Fibroblast of the aortic adventitia (primary cell): ENCODE measurements at places on chromosomes 2 and 18. TPM values are rescaled to one million over a fixed set of nuclear protein-coding genes. Genes with fewer than 3 reads are reported as not detected.

DNA sequence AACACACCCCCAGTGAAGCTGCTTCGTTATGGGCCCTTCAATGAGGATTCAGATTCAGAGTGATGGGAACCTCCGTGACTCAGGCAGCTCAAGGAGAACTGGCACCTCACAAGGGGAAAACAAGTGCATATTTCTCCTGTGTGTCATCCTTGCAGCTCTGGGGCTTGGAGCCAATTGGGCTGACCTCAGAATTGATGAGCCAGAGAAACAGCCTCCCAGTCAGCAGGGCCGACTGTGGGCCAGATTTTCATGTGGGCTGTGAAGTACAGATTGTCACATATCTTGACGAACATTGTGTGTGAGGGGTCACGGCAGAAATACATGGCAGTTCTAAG, 189.6 kb upstream of the SP5 start:
- DNase-seq: peak; percentile 80

- DNase-seq: no peak
These were observed 23.1 kb downstream of the FOSL2 start for GRCh38 chr2:28415715-28416114.

GRCh38 chr2:216485237-216485636, 13.4 kb upstream of the RPL37A start:
- no peak for DNase-seq

DNA sequence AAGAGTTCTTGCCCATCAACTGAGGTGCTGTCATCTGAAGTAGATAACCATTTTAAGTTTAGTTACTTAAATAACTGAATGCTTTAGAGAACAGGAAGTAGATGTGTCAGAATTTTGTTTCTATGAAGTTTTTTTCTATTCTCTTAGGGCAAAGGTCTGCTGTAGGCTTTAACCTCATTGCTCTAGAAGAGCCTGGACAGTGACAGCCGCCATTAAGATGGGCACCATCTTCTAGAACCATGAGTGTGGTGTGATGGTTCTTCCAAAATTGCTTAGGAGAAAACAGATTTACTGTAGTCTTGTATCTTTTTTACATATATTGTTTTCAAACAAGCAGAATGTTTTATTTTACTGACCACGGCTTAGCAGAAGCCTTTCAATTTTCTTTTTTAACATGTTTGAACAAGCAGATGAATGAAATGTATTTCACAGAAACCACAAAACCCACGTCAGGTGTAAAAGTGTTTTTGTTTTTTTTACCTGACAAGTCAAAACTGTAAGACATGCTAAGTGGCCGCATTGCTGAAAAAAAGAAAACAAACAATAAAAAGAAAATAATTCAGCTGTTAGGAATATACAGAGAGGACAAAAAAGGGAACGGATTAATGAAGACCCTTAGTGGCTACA, 77.9 kb downstream of the PRELID3A start:
- no peak for DNase-seq

DNA sequence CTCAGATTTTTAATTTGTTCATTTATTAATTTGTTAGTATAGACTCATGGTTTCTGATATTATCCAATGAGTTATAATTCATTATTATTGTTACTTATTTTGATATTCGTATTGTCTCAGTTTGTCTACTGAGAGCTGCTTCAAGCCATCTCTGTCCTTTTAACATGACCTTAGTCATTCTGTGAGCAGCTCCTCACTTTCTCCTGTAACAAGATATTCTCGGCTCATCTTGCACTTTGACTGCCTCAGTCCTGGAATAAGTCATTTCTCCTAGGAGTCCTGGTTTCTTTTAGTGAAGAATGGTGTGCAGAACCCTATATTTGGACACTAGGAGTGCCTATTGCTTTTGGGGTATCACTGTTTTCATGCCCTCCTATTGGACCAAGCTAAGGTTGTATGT, 13.2 kb downstream of the ASB1 start:
- DNase-seq: no peak

DNA sequence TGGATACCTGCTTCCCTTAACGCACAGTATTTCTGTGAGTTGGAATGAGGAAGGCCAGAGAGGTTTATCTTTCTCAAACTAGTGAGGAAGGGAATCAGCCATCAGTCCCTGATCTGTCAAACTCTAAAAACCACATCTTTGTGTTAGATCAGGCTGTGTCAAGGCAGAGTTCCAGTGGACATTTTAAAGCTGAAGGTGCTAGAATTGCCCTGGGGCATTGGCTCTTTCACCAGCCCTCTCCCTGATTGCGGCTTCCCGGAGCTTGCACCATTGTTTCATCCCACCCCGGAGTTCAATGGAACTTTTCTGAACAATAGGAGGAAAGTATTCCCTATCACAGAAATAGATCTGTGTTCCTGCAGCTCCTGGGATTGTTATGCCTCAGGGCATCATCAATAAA, 110.2 kb downstream of the RNF144A start:
- no peak for DNase-seq

- peak; percentile 39 for DNase-seq
These were observed 191.1 kb upstream of the REV1 start for GRCh38 chr2:99680946-99681345.

DNA sequence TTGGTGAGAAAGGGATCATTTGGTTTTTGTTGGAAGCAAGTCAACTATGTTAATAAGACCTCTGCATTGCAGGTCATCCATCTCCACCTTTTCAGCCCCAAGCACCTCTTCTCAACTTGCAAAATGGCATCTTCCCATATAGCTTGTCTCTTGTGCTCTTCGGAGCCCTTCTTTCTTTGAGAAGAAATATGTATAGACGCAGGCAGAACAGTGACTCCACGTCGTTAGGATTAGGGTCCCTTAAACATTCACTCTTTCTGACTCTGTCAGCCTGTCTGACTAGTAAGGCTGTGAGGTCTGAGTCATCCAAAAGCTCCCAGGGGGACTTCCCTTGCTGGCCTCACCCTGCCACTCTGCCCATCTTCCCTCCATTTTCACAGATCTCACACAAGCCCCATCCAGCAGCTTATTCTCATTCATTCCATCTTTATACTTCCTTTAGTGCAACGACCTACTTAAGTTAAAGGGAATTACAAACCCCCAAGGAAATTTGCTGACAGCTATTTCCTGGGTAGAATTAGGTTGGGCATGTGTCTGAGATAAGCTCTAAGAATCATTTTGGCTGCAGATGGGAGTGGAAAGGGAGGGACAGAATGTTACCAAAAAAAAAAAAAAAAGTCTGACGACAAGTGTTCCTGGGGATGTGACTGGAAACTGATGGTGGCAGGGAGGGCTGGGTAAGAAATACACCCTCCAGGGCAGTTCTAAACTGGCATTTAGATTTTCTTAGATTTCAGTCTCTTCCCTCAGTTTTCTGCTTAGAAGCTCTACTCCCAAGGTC, 37.7 kb upstream of the MEX3C start:
- peak; percentile 18 for DNase-seq

DNA sequence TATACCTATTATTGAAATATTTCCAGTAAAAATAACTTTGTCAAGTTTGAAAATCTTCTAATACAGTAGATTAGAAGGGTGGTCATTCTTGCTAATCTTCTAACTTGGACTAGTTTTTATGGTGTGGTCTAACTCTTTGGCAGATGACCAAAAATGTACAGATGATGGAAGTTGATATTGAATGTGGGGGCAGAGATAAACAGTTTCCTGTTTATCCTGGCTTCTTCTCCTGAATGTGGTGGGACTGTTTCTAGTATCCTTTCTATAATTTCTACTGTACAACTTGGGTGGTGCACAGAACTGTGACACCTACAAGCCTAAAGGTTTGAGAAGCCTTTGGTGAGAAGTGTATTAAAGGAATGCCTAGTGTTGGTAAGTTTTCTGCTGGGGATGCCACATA, 178.7 kb downstream of the PDE11A start:
- DNase-seq: no peak

DNA sequence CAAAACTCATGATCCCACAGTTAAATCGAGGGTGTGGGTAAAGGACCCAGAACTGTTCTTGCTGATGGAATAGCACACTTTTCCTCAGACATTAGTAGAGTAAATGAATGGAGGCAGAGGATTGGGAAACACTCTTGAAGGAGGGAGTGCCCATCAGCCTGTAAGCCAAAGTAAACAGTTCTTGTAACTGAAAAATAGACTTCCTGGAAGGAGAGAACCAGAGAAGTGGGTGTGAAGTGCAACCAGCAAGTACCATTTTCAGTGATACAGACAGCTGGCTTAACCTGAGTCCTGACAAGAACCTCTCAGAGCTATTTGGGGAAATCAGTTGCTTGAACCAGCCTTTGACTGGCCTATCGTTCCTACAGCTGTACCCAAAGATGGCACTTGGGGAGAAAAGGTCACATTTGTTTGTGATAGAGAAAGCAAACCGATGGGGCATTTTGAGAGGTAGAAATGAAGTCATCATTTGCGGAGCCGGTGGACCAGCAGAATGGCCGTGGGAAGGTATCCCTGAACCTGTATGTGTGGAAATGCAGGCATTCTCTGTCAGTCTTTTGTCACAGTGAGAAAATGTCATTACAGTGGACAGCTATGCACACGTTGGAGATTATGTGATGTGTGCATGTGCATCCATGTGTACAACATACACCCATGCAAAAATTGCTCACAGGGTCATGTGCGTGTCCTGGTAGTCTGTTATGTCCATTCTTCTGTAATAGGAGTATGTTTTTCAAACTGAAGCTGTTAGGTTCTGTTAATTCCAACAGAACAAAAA, 17.8 kb downstream of the CRIM1 start:
- peak; percentile 90 for DNase-seq

DNA sequence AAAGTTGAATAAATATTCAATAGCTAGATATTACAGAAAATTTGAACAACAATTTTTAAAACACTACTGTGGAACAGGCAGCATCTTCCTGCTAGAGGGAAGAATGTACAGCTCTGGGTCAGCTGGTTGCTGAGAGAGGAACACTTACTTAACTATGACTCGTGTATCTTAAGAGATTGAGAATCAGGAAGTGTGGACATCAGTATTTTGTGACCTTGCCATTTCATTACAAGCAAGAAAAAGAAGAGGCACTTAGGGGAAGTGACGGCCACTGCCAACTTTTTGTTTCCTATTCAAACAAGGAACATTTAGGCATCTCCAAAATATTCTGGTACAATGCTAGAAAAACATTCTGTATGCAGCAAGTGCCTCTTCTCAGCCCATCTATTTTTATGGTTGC, 45.9 kb downstream of the ITPRID2 start:
- peak; percentile 36 for DNase-seq

GRCh38 chr18:49344096-49344495, 116.3 kb downstream of the DYM start:
- DNase-seq: no peak

GRCh38 chr18:36186461-36187192, 670 bp upstream of the MOCOS start:
- peak; percentile 32 for DNase-seq

DNA sequence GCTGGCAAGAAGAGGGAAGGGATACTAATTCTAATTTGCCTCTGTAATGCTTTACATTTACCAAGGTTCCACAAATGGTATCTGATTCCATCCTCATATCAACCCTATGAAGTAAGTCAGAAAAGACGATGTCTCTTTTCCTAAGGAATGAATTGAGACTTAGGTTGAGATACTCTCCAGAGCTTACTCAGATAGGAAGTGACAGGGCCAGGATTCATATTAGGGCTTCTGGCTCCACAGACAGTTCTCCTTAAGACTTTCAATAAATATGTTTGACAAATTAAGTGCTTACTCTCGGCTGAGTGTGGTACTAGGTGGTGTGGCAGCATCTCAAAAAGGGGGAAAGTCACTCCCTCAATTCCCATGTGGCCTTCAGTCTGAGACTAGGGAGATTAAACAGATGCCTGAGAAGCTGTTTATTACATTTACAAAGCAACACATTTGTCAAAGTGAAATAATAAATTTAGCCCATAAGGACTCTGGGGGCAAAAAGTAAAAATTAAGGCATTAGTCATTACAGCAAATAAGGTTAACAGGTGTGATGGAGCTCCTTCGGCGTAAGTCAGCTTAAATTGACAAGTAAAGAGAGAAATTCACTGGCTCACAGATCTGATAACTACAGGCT, 14.2 kb downstream of the CDK15 start:
- DNase-seq: no peak

GRCh38 chr18:64180171-64180570, 31.3 kb upstream of the LINC00305 start:
- DNase-seq: no peak

- no peak for DNase-seq
These were observed 521.0 kb downstream of the ADCYAP1 start for GRCh38 chr18:1425679-1426078.

GRCh38 chr18:72652990-72653593, 109.0 kb upstream of the CBLN2 start:
- no peak for DNase-seq

- DNase-seq: no peak
These were observed 519.6 kb upstream of the LINC00305 start for GRCh38 chr18:64668461-64668962.

DNA sequence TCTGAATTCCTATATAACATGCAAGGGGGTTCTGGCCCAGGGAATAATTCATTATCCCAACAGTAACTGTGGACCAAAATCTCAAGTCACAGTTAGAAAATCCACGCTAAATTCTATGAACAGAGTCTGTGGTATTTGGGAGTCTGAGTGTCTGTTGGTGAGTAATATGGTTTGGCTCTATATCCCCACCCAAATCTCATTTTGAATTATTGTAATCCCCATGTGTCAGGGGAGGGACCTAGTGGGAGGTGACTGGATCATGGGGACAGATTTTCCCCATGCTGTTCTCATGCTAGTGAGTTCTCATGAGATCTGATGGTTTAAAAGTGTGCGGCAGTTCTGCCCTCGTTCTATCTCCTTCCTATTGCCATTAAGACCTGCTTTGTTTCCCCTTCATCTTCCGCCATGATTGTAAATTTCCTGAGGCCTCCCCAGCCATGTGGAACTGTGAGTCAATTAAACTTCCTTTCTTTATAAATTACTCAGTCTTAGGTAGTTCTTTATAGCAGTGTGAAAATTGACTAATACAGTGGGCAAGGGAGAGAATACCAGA, 68.3 kb downstream of the NBAS start:
- no peak for DNase-seq

GRCh38 chr2:177783835-177784744, 288.5 kb downstream of the PDE11A start:
- DNase-seq: peak; percentile 77

- peak; percentile 78 for DNase-seq
These were observed 39.0 kb upstream of the ZFP36L2 start for GRCh38 chr2:43265421-43265820.

- no peak for DNase-seq
These were observed 68.6 kb downstream of the APLF start for GRCh38 chr2:68536000-68536399.

DNA sequence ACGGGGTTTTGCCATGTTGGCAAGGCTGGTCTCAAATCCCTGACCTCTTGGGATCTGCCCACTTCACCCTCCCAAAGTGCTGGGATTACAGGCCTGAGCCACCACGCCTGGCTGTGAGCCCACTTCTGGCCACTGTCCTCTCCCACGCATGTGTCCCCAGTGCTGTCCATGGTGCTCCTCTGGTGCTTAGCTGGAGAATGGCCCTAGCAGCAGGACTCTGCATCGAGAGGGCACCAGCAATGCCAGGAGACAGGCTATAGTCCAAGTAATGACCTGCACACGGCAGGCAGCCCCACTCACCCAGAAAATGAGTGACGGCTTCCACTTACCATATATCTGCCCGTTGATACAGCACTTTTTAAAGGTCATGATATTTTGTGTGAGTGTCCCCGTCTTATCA, 66.3 kb upstream of the NARS1 start:
- DNase-seq: no peak

Gene LOXHD1
- not detected in 2 replicates for total RNA-seq

Gene LONRF2
- 1.8 and 2.0 TPM in 2 replicates for total RNA-seq

Gene POMC
- 0.63 and 7.5 TPM in 2 replicates for total RNA-seq

Gene RUFY4
- total RNA-seq: not detected in 2 replicates

Gene L3MBTL4
- not detected in 2 replicates for total RNA-seq

Gene CERS6
- total RNA-seq: 13.2 and 14.2 TPM in 2 replicates

Gene C1QL2
- total RNA-seq: not detected in 2 replicates

Gene GRB14
- total RNA-seq: 6.1 and 6.9 TPM in 2 replicates

Gene FIGN
- total RNA-seq: 2.5 and 4.1 TPM in 2 replicates

Gene LYG1
- 0.09 TPM in 1 of 2 replicates, not detected in the other for total RNA-seq

Gene SCN1A
- total RNA-seq: 0.09 and 0.16 TPM in 2 replicates

Gene ZNF521
- 35.7 and 48.6 TPM in 2 replicates for total RNA-seq
